ENCODE measurements at places on chromosomes 11 and 22.

GRCh38 chr11:2513441-2513840 lies 68.6 kb downstream of the KCNQ1 start:
- DNase-seq, result no peak

- DNase-seq, result no peak
Measured at GRCh38 chr11:60905047-60905446, 1.3 kb downstream of the PRPF19 start.

GRCh38 chr11:72209101-72209500 lies 7.5 kb upstream of the FOLR2 start:
- DNase-seq, result no peak

DNA sequence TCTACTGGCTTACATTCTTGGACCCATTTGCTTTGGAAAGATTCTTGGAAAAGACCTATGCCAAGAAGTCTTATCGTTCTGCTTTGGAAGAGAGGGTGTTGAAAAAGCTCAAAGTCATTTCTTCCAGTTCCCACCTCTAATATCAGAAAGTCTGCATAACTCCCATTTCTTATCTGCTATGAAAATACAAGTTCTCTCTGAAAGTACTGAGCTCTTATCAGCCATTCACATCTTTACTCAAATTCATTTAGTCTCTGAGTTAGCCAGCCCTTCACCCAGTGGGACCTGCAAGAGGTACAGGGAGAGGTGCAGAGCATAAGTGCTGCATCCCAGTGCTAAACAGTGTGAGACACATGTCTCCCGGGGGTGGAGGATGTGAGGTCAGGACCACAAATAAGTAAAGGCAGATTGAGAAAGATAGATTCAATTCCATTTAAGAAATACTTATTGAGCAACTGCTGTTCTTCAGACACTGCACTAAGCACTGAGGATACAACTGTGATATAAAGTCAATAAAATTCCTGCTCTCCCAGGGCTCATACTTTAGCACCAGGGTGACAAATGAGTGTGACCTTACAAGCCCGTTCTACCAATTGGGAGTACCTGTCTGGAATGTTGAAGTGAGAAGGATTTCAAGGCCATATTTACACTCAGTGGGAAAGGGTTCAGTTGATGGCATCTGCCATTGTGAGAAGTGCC lies 76.7 kb downstream of the PISD start:
- DNase-seq, result peak; percentile 8

GRCh38 chr11:70483077-70483861 lies 84.9 kb downstream of the CTTN start:
- no peak for DNase-seq

DNA sequence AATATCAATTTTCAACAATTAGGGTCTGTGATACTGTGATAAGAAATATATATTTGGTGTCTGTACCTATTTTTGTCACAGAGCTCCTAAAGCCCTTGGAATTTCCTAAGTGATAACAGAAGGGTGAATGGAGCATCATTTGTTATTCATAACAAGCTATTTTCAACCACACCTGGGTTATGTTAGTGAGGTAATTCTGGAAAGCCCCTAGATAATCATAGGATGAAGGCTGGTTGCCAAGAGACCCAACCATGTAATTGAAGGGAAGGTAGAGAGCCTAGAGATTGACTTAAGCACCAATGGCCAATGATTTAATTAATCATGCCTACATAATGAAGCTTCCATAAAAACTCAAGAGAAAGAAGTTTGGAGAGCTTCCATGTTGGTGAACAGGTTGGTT lies 109.4 kb downstream of the KIF18A start:
- DNase-seq, result no peak

DNA sequence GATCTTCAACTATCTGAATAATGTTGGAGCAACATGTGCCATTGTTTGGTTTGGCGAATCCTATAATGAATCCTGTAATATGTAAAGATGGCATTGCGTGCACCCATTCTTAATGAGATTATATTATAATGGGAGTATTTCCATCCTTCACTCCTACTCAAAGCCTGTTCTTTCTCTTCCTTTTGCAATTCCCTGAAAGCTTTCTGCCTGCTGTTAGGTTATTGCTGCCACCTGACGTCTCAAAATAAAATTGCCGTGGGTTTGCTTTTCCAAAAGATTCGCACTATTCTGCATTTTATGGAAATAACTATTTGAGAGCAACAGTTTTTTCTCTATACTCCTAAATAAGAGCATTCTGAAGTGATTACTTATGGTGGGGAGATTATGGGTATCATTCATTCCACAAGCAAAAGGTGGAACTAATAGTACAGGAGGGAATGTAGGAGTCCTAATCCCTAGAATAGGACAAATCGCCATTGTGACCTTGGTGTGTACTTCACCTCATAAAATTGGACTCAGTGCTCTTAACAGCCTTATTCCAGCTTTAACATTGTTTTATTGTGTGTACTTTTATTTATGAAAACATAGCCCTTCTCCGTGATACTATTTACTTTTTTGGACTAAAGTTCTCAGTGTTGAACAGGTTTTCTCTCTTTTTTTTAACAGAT lies 69.6 kb upstream of the ALKBH3 start:
- DNase-seq, result no peak

GRCh38 chr11:77776455-77776854 lies 44.1 kb downstream of the RSF1 start:
- no peak for DNase-seq

DNA sequence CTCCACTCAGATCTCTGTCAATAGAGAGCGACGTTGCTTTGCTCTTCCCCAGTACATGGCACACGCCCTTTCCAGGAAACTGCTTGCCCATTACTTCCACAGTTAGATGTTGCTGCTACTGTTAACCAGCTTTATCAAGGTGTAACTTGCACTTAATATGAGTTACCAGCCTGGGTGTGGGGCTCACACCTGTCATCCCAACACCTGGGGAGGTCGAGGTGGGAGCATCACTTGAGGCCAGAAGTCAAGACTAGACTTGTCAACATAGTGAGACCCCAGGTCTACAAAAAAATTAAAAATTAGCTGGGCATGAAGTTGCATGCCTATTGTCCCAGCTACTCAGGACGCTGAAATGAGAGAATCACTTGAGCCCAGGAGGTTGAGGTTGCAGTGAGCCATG lies 177.1 kb upstream of the B3GAT1 start:
- no peak for DNase-seq

GRCh38 chr22:45563362-45564040 lies 60.8 kb downstream of the FBLN1 start:
- no peak for DNase-seq

- no peak for DNase-seq
Measured at GRCh38 chr11:45336136-45336535, 50.0 kb upstream of the SYT13 start.

GRCh38 chr11:74442636-74443035 lies 24.7 kb downstream of the KCNE3 start:
- DNase-seq, result no peak

DNA sequence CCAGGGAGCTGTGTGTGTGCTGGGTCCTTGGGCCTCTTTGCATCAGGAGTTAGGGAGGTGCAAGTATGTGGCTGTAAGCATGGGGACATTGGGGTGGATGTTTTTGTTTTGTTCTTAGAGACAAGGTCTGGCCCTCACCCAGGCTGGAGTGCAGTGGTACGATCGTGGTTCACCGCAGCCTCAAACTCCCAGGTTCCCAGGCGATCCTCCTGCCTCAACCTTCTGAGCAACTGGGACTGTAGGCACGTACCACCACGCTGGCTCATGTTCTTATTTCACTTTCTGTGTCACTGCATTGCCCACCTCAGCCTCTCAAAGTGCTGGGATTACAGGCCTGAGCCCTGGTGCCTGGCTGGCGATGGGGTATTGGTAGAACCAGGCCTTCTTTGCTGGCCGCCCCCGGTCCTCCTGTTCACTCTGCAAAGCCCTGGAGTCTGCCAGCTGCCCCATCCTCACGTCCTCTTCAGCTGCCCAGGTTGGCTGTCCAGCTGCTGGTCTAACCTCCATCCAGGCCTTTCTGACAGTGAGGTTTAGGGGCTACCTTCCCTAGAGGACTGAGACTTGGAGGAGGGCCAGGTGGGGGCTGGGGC lies 851 bp upstream of the GRAMD4 start:
- no peak for DNase-seq

GRCh38 chr11:134634897-134635831 lies 223.1 kb upstream of the B3GAT1 start:
- no peak for DNase-seq

- no peak for DNase-seq
Measured at GRCh38 chr11:120410622-120411380, 74.6 kb downstream of the ARHGEF12 start.

GRCh38 chr11:83172551-83172950 lies 15.6 kb downstream of the PCF11 start:
- DNase-seq, result no peak

DNA sequence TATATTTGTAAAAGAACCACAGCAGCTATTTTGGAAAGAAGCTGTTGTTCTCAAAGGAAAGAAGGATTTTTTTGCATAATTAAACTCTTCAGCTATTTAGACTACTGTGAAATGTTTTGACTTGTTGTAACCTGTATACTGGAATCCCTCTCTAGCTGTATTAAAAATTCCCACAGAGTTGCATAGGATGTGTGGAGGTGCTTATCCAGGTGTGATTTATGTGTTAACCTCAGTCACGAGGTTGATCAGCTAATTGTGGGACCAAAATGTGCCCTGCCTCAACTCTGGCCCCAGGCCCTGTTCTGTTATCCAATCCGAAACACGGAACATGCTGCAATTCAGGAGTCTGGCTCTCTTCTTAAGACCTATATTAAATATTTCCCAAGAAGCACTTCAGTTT lies 70.1 kb downstream of the LIF start:
- DNase-seq, result no peak

GRCh38 chr11:130315354-130315970 lies 745 bp upstream of the ZBTB44 start:
- DNase-seq, result no peak

GRCh38 chr11:107570015-107570414 lies 4.5 kb upstream of the ALKBH8 start:
- DNase-seq, result no peak

DNA sequence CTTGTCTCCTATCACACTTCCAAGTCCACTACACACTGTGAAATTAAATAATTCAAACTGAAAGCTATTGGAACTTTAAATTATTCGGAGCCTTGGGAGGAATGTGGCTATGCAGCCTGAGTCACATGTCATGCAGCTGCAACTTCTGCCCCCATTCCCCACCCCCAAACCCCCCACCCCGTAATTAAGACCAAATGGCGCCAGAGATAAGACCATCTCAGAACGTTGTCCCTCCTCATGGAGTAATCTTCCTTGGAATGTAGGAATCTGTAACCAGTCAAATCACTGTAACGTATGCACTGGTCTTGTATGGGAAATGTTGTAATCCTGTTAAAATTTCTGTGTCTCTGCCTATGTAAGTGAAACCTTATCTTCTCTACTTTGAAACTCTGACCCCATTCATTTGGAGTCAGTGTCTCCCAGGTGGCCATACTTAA lies 37.0 kb downstream of the GAB2 start:
- DNase-seq, result no peak

DNA sequence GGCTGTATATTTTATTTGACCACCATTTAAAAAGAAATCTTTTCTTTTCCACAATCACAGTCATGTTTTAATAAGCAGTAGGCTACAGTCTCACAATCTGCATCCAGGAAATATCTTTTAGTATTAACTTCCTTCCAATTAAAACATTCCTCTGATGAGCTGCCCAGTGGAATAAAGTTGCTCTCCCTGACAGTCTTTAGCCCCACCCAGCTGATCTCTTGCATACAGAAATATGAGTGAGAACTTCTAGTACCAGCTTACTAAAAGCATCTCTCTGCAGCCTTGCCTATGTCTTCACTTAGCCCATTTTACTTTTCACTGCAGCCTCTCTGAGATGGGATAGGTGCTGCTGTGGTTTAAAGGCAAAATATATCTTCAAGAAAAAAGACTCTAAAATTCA lies 143.4 kb upstream of the ANO3 start:
- no peak for DNase-seq

GRCh38 chr11:35622070-35622469 lies 3.8 kb downstream of the FJX1 start:
- no peak for DNase-seq

DNA sequence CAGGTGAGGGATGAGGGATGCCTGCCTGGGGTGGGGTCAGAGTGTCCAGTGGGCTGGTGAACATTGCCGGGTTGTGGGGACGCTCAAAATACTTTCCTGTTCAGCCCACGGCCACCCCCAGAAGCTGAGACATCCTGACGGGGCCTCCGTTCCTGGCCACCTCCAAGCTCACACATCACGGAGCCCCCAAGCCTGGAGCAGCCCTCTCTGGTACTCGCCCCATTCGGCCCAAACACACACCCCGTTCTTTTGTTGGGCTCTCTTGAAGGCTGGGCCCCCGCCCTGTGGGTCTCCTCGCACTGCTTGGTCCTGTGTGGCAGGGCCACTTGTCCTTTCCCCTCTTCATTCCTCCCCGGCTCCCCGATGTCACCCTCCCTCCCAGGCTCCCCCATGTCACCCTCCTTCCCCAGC lies 442.6 kb downstream of the TBC1D22A start:
- no peak for DNase-seq

GRCh38 chr11:74771139-74771538 lies 22.5 kb downstream of the RNF169 start:
- DNase-seq, result no peak

DNA sequence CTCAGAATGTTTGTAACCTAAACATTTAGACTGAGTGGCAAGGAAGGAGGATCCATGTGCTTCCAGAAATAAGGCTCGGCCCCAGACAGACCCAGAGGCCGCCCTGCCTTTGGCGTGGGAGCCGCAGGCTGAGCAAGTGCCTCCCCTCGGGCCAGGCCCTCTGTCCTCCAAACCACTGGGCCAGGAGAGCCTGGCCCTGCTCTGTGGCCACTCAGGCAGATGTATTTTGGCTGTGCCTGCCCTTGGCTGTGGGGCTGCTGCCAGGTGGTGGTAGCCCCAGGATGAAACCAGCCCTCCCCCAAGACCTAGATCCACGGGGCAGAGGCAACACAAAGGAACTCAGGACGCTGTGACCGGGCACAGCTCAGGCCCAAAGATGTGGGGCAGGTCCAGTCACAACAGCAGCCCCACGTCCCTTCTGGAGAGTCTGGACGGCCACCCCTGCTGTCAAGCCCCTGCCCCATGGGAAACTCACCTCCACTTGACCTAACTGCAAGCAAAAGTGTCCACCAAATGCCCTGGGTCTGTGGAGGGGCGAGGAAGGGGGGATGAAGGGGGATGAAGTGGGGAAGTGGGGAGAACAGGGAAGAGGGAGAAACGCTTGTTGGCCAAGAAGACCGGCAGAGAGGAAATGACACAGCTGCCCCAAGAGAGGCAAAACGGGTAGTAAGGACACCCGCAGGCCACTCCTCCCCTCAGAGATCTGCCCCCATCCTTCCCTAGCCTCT lies 24.0 kb downstream of the PISD start:
- DNase-seq, result no peak

DNA sequence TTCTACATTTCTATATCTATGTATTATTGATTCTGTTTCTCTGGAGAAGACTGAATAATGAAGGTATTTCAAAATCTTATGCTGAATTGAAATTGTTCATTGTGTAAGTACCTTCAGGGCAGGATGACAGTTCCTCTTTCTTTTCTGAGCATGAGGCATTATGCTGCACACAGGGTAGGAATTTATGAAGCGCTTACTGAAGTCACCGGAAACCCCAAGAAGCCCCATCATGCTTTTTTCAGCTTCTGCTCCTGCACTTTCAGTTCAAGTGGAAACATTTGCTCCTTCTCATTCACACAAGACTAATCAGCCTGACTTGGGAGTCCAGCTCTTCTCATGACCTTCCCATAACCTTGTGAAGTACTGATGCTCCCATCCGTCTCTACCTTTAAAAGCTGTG lies 314.7 kb upstream of the SORL1-AS1 start:
- no peak for DNase-seq

- DNase-seq, result no peak
Measured at GRCh38 chr22:36317658-36318271, 64.8 kb downstream of the APOL1 start.

GRCh38 chr11:40030867-40031266 lies 1428.6 kb downstream of the LRRC4C start:
- DNase-seq, result no peak
